ENCODE measurements at places on chromosomes 1 and 21.

DNA sequence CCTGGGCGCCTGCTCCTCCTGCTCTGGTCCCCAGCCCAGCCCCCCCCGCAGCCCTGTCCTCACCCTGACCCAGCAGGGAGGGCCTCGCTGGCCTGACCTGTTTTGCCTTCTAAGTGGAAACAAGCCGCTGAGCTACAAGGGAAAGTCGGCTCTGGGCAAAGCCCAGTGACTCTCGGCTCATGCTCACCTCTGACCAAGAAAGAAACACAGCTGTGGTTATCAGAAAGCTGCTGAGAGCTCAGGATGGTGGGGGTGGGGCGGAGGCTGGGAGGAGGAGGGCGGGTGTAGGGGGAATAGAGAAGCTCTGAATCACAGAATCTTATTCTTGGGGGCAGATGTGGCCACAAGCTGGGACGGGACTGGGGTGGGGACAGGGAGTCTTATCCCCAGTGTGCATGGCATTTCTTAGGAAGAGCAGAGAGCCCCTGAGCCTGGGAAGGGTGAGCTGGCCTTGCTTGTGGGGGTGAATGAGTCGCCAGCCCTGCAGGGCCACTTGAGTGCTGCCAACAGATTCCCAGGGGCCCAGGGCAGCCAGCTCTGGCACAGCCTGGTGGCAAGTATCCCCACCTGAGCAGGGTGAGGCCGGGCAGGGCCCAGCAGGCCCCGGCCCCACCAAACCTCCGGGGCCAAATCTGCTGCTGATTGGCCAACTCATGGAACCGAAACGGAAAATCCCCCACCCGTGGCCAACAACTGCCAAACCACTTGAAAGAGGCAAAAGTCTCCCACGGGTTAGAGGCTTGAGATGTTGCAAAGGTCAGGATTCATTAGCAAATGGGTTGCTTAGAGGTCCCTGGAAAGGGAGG lies 120.6 kb downstream of the SPSB1 start:
- peak; percentile 47 for DNase-seq

- DNase-seq = peak; percentile 33
These were observed 2.0 kb downstream of the MAPKAPK2 start for GRCh38 chr1:206686478-206687249.

- no peak for DNase-seq
These were observed 83.2 kb upstream of the PAPPA2 start for GRCh38 chr1:176379626-176380339.

GRCh38 chr21:31107871-31108270 lies 69.6 kb upstream of the KRTAP19-8 start:
- no peak for DNase-seq

DNA sequence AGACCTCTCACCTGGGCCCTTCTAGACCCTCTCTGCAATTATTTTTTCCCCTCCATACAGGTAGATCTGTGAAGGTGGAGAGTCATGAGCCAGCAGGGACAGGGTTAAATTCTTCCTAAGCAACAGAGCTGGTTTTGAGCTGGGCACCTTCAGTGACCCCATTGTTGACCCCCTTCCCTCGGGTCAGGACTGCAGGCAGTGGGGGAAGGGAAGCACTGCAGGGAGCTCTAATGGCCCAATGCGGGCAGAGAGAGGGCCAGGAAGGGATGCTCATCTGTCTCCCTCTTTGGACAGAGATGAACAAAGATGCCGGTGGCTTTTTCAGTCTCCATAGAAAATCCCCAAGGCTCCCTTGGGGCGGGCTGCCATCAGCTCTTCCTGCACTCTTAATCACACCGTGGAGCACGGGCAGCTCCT lies 21.4 kb downstream of the SOX13 start:
- DNase-seq = no peak

GRCh38 chr1:179707406-179707805 lies 35.7 kb upstream of the FAM163A start:
- DNase-seq = no peak

- DNase-seq = no peak
These were observed 704 bp downstream of the WDR4 start for GRCh38 chr21:42878678-42878992.

DNA sequence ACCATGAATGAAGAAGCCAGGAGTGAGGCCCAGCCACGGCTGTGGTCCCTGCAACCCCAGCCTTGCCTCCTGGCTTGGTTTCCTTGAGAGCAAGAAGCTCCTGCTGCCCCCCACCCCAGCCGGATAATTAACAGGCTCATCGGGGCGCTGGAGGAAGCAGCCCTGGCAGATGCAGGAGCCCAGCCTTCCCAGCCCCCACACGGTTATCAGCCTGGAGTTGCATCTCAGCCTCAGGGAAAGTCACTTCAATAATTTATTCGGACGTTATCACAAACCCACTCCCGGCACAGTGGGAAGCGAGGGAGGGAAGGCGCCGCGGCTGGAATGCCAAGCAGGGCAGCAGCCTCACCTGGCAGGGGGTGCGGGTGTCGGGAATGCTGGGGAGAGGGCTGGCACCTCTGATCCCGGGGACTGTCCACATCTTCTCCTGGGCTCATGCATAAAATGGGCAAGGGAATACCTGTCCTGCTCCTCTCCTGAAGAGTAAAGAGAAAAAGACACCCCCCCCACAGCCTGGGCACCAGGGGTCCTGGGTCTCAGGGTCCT lies 43.3 kb upstream of the LRP8 start:
- no peak for DNase-seq

DNA sequence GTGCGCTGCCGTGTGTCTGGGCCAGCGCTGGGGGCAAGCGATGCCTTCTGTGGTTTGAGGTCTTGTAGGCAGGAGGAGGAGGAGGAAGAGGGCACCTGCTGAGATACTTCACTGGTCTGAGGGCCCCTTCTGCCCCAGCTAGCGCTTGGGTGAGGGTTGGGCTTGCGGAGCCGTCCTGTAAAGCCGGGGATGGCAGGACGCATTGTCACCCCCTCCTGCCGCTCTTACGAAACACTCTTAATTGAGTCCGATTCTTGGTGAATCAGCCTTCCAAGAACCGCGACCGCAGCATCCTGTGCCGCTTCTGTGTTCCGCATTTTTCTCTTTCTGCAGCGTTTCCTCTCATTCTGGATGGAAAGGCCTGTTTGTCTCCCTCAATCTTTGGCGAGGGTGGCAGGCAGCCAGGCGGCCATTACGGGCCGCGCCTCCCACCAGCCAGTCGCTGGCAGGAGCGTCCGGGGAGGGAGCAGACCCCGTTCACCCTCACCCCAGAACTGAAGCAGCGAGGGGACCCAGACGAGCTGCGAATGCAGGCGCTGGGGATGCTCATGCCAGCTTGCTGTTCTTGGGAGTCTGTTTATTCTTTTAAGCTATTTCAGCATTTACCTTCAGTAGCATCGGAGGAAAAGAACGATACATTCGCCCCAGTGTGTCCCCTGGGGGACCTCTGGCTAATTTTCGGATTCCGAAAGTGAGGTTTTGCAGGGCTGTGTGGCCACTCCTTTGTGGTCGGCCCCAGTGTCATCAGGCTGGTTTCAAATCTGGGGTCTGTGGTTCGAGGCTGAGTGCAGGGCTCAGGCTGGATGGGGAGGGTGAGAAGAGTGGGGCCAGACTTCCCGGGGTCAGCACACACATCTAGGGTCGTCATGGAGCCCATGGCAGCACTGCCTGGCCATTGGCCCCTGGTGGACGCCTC lies 62.7 kb downstream of the SKI start:
- peak; percentile 58 for DNase-seq

GRCh38 chr21:15285556-15285955 lies 220.8 kb upstream of the NRIP1 start:
- no peak for DNase-seq

DNA sequence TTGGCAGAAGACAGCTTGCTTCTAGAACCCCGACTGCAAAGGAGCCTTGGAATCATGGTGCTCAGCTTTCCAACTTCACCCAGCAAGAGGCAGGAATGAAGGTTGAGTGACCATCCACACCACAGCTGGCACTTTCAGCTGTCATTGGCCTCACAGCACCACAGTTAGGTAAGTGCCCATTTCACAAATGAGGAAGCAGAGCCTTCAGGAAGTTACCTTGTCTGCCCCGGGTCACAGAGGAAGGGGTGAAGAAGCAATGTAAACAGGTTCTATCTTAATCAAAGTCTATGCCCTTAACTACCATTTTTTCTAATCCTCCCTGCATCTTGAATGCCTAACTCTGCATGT lies 156.0 kb downstream of the GLUL start:
- DNase-seq = no peak

- no peak for DNase-seq
These were observed 4.9 kb downstream of the TMEM9 start for GRCh38 chr1:201149400-201149799.

- DNase-seq = no peak
These were observed 61.0 kb downstream of the SELENOF start for GRCh38 chr1:86852782-86853408.

DNA sequence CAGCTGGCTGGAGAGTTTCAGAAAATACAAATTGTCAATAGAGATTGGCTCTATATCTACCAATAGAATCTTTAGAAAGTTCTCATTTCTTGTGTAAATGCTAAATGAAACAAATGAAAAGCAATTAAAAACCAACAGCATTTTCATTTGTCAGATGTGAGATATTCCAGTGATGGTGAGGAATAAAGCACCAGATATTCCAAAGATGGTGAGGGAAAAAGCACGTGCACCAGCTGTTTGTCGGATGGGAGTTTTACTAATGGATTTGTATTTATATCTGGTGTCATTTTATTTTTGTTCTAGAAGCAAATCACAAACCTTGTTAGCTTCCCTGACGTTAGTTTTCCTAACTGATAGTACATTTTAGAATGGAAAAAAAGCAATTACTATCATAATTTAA lies 188.8 kb downstream of the PCP4 start:
- DNase-seq = no peak

GRCh38 chr1:46528297-46528955 lies 23.0 kb downstream of the KNCN start:
- no peak for DNase-seq

DNA sequence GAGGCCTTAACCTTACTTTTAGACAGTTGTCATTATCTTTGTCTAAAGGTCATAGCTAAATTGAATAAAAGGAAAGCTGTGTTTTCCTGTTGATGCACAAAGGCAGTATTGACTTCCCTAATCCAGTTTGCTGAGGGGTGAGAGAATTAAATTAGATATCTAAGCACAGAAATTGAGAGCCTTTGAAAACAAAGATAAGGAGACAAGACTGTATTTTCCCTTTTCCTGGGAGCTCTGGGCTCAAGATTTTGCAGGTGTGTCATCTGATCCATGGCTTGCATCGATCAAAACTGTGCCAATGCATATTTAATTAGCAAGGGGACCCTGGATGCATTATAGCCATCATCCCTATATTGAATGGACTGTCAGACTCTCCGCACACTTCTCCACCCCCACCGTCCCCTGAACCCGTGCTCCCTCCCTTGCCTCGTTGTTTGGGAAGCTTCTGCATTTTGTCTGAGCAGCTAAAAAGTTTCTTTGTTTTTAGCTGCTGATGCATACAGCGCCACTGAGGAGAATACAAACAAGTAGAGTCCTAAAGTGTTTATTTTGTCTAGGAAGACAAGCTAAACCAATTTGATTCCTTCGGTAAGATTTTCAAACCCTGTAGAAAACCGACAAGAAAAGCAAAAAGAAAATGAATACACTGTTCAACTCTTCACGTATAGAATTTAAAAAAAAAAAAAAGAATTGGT lies 186.3 kb downstream of the NFIA start:
- no peak for DNase-seq

DNA sequence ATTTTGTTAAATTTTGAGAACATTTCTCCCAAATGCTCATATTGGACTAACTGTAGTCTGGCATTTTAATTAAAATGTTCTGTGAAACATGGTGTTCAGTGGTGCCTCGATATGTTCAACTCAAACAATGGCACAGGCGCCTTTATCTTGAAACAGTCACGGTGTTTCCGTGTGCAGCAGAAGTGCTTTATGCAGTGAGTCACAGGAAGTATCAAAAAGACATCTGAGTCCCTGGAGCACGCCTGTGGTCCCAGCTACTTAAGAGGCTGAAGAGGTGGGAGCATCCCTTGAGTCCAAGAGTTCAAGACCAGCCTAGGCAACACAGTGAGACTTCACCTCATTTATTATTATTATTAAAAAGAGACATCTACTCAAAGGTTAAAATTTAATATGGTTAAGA lies 52.2 kb downstream of the GREM2 start:
- DNase-seq = no peak

- no peak for DNase-seq
These were observed 16.8 kb downstream of the LRP8 start for GRCh38 chr1:53310847-53311681.

DNA sequence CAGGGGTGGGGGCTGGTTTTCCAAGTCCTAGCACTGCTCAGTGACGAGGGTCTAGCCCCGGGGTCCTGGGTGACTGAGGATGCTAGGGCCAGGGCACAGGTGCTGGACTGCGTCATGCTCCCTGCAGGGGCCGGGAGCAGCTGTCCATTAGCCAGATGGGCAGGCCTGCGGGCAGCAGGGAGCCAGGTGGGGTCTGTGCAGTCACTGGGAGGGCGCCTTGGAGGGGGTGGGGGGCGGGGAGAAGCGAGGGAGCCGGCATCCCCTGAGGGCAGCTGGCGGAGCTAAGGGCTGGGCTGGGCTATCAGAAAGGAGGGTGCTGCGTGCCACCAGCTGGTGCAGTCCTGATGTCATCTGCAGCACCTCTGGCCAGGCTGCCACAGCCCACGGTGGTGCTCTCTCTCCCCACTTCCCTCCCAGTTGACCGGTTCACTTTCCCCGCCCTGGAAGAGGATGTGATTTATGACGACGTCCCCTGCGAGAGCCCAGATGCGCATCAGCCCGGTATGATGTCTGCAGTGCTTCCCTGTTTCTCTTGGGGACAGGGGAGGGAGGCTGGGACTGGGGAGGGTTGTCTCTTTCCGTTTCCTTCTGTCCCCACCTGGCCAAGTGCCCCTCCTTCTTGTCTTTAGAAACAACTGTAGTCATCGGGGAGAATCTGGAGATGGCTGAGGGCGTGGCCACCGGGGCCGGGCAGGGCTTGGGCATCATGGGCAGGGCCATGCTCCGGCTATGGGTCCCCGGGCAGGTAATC lies 63.8 kb downstream of the ARHGEF10L start:
- no peak for DNase-seq

GRCh38 chr1:173112129-173112528 lies 61.4 kb upstream of the TNFSF18 start:
- peak; percentile 21 for DNase-seq

DNA sequence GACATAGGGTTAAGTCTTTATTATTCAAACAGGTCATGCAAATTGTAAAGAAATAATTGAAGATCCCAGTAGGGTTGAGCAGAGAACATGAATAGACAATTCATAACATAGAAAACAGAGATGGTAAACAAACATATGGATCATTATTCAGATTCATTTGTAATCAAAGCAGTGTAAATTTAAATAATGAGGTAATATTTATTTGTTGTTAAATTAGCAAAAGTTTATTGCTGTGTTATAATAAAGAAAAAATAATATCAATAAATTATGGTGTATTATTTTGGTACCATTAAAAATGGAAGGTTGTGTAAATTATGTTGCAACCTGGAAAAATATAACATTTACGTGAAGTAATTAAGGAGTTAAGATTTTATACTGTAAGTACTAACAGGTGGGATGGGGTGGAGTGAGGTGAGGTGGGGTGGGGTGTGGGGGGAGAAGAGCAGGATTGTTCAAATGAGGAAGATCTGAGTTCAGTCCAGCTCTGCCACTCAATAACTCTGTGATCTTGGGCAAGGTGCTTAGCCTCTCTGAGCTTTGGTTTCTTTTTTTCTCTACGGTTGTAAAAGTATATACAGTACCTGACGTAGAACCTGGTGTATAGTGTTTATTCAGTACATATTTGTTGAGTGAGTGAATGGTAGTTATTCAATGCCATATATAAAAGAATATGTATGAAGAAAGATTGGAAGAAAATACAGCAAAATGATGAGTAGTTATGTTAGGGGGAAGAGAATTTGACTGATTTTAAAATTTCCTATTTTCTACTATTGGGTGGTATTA lies 140.3 kb upstream of the KIF26B start:
- DNase-seq = no peak

All from memory B cell (primary cell).